ENCODE measurements at places on chromosomes 1 and 21. TPM values are rescaled to one million over a fixed set of nuclear protein-coding genes. Genes with fewer than 3 reads are reported as not detected.

- DNase-seq: no peak
Observed at GRCh38 chr1:233261206-233261605, 34.3 kb downstream of the PCNX2 start.

Gene CSMD2
- not detected for total RNA-seq

DNA sequence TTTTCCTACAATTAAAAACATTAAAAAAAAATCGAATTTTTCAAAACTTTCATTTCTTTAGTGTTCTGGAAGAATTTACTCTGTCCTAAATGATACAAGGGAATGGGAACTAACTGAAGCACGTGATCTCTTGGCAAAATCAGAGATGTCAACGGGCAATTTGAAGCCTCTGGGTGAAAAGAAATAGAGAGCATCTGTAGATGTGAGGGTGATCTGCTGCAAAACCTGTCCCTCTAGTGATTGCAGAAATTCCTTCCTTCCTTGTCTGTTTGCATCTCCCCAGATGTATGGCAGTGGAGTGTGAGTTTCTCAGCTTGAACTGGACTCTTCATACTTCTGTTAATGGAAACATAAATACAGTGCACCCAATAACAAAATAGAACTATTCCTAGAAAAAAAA lies 100.5 kb upstream of the S1PR1 start:
- DNase-seq: no peak

Gene CELA3B
- not detected for total RNA-seq

DNA sequence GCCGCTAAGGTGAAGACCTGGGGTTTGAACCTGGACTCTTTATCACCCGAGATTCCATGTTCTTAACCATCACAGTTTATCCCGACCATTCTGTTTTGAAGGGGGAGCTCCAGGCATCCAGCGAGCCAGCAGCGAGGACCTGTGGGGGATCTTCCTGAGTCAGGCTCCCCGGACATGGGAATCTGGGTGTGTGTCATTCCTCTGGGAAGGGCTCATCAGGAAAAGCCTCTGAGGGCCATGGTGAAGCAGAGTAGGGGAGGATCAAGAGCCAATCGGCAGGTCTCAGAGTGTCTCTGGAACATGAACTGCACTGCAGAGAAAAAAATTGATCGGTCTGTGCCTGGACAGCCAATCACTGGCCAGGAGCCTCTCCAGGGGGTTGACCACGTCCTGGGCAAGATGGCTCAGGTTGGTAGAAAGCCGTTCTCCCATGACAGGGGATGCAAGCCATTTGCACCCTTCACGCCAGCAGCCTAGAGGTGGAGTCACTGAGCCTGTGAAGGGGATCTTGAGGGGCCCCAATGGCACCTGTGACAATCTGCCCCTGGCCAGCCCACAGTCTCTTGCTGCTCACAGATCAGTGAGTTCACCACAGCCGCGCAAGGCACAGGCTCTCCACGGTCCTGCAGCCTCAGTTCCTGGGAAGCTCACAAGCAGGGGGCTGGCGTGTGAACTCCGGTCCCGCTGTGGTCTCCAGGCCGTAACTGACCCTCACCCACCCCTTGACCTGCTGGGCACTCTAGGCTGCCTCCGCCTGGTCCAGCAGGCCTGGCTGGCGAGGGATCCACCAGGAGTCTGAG lies 20.4 kb upstream of the ACTRT2 start:
- no peak for DNase-seq

- DNase-seq: no peak
Observed at GRCh38 chr21:44816761-44817505, 929 bp downstream of the SUMO3 start.

DNA sequence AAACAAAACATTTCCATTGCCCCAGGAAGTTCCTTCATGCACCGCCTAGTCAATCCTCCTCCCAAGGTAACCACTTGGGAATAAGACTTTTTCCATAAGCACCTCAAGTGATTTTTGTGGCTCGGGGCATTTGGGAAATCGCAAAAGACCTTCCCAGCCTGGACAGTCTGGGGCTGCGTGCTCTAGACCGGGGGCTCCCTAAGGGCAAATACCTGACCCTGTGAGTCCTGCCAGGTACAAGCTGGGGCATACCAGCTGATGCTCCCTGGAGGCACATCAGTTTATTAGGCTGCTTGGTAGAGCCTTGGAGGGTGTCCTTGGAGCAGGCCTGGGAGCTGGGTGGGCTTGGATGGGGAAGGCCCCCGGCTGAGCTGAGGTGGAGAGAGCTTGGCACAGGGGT lies 34.4 kb downstream of the ALPL start:
- no peak for DNase-seq

- DNase-seq: no peak
Observed at GRCh38 chr1:34906756-34907155, 22.7 kb downstream of the DLGAP3 start.

Gene KRTAP21-2
- not detected for total RNA-seq

DNA sequence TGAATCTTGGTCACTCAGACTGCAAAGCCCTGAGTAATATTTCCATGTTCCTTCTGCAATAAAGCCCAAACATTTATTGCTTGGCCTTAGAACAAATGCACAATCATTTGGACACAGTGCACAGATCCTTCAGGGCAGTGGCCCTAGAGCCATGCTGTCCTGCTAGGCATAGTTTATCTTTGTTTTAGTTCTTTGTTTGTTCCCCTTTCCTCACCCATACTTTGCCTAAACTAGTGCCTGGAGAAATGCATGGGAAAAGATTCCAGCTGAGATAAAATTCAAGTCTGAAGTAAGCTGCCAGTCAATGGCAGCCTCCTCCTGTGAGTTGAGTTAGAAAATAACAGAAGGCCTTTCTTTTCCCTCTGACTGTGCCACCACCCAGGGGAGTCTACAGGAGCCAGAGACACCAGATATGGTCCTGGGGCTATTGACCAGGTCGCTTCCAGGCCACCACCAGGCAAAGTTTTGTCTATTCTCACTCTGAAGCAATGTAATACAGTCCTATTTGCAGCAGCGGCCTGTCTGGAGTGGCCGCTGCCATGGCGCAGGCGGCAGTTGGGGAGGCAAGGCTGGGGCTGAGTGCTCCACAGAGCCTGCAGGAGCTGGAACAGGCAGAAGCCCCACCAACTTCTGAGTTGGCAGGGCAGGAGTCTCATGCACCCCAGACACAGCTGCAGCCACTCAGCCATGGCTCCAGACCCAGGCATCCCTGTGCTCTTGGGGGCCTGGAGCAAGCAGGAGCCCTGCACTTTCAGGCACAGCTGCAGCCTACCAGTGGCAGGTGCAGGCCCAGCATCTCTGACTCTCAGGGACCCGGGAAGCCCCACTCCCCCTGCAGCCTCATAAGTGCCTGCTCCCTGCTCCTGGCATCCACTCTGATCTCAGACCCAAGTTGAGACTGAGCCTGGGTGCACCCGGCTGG lies 258.6 kb downstream of the GPATCH2 start:
- no peak for DNase-seq

Gene DLGAP3
- total RNA-seq: 0.36 TPM

DNA sequence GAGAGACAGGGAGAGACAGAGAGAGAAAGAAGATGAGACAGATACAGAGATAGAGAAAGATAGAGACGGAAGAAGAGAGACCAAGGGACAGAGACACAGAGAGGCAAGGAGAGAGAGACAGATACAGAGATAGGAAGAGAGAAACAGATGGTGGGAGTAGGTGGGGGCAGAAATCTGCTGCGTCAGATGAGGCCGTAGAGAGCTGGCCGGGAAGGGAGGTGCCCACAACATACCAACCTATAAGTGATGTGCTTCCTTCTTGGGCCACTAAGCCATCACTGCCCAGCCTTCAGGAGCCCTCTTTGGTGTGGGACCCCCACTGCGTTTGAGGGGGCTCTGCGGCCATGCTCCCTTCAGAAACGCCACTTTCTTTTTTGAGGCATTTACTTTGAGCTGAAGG lies 307.6 kb upstream of the VAMP3 start:
- no peak for DNase-seq

Gene SLC2A5
- total RNA-seq: not detected

- DNase-seq: no peak
Observed at GRCh38 chr1:60113596-60113995, 40.0 kb upstream of the C1orf87 start.

GRCh38 chr1:55631509-55631908 lies 416.3 kb upstream of the USP24 start:
- no peak for DNase-seq

Gene ESRRG
- not detected for total RNA-seq

GRCh38 chr1:207748737-207749528 lies 2.9 kb upstream of the CD46 start:
- DNase-seq: no peak

DNA sequence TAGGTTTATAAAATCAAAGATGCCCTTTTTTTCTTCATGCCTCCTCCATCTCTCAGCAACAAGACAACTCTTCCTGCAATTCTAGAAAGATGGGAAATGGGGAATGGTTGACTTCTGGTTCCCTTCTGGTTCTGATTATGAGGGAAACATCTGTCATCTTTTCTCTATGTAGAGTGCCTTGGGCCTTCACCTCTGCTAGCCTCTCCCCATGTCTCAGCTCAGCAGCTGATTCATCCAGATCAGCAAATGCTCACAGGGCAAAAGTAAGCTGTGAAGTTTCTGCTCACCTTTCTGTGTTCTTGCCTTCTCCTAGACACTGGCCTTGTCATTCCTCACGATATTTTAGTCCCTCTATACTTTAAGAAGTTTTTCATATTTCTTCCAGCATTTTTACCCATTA lies 17.8 kb upstream of the BECN2 start:
- no peak for DNase-seq

- peak; percentile 66 for DNase-seq
Observed at GRCh38 chr1:33455539-33456501, 16.6 kb upstream of the ZSCAN20 start.

DNA sequence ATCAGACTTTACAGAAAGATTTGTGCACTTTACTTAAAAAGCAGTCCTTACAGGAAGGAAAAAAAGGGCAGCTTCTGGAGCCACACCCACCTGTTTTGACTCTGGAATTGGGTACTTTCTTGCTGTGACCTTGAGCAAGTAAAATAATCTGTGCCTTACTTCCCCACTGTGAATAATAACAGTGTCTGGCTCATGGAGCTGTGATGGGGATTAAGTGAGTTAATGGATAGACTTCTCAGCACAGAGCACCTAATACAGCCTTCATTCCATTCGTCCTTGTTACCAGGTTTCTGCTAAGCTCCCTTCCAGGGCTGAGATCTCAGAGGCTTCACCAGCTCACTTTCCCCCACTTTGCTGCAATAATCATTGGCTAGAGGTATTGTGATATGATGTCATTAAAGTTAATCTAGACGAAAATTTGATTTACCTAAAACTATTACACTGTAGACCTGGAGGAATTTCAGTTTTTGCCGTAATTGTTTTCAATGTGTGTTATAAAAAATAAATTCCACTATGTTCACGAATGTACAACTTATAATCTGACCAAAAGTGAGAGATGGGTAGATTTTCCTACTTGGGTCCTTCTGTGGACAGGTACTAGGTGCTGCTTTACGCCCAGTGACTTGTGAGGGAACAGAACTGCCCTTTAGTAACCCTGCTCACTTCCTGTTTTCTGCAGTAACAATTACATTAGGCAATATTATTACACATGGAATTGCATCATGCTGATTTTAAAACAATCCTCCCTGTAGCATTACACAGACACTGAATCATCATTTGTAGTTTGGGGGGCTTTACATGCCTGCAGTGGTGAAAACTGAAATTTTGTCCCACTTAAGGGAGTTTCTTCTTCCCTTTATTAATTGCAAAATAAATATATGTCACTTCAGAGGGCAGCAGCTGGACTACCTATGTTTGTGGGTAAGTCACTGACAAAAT lies 19.7 kb upstream of the ABCG1 start:
- peak; percentile 71 for DNase-seq

Gene PODN
- total RNA-seq: 8.8 TPM

Gene COL24A1
- 0.54 TPM for total RNA-seq

Gene OR2L13
- total RNA-seq: 0.20 TPM

DNA sequence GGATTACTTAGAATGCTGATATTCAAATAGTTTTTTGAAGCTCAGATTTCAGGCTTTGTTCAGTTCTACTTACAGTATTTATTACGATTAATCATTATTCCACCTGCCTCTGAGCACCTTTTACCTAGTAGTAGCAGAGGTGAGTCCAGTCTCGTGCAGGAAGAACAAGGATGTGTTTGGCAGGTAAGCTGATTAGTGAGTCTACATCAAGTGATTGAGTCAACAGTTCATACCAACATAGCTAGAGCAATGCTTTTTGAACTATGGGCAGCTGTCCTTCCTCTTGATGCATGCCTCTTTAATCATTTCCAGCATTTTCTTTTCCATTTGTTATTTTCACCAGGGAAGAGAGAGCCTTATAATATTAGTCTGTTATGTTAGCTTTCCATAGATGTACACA lies 838.9 kb downstream of the USP25 start:
- DNase-seq: no peak

DNA sequence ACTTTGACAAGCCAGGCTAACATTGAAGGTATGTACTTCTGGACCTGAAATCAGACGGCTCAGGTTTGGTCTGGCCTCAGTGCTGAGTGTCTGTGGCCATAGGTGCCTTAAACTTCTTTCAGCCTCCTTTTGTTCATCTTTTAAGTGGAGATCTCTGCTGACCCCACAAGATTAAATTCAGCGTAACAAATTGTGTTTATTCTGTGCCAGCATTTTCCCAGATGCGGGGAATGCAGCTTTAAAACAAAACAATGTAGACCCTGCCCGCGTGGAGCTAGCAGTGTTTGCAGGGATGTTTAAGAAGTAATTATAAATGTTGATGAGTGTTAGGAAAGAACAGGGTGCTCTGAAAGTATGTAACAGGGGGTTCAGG lies 923 bp downstream of the CAP1 start:
- no peak for DNase-seq

DNA sequence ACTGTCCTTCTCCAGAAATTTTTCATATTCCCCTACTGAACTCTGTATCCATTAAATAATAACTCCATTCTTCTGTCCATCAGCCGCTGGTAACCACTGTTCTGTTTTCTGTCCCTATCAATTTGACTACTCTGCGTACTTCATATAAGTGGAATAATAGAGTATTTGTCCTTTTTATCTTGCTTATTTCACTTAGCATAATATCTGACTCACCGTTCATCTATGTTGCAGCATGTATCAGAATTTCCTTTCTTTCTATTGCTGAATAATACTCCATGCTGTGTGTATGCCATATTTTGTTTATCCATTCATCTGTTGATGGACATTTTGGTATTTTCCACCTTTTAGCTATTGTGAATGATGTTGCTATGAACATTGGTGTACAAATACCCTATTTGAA lies 71.9 kb downstream of the CEP350 start:
- no peak for DNase-seq

- no peak for DNase-seq
Observed at GRCh38 chr1:151907363-151908139, 1.8 kb downstream of the THEM4 start.

DNA sequence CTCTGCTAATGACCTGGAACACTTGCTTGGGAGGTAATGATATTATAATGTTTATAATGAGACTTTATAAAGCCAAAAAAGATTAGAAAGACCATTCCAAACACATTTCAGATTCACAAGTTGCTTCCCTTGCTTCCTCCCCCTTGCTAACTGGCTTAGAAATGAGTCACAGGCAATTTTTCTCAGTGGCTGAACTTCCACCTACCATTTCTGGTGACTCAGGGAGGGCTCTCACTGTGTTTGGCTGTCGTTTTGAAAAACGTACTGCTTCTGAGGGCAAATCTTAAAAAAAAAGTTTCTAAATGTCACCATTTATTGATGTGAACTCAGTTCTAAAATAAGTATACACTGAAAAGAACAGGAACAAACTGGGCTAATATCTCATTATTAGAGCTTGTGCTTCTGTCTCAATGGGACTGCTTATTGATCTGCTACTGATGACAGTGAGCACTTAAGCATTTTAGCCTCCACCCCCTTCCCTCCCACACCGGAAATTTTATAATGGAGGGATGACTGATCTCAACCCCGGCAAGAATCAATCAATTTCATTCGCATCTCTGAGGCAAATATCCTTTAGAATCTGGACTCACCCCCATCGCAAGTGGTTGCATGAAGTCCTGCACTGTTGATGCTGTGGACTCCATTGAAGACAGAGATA lies 278.3 kb downstream of the KCTD3 start:
- no peak for DNase-seq

- no peak for DNase-seq
Observed at GRCh38 chr1:54080598-54081049, 27.2 kb downstream of the TCEANC2 start.

Measured in natural killer cell (primary cell).